ENCODE measurements at places on chromosomes 6 and 20.

DNA sequence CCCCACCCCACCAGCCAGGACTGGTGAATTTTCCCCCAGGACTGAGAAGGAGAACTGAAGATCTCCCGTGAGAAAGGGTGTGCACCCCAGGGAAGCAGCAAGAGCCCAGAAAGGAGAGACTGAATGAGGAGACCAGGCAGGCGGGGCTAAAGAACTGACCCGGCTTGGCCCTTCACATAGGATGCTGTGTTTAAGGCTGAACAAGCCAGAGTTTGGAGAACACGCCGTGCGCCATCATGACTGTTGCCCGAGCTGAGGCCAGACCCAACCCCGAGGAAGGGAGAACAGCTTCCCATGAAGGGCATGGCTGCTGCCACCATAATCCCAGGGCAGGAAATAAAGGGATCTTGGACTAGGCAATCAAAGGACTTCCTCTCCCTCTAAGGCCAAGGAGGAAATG is 104.7 kb upstream of the SRSF6 start:
- no peak for DNase-seq

DNA sequence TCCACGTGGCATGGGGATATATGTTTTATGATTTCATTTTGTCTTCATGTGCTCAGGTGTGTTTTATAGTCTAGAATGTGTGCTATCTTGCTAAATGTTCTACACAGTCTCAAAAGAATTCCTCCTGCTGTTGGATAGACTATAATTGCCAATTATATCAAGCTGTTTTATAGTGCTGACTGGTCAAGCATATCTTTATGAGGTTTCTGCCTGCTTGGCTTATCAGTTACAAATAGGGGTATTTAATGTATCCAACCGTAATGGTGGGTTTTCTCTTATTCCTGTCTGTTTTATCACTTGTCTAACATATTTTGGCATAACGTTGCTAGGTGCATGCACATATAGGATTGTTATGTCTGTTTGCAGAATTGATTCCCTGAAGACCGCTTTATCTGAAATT is 201.3 kb downstream of the EYS start:
- no peak for DNase-seq

GRCh38 chr6:144637541-144637940 is 352.4 kb downstream of the UTRN start:
- no peak for DNase-seq

GRCh38 chr6:155782320-155782731 is 326.7 kb upstream of the NOX3 start:
- DNase-seq = no peak

DNA sequence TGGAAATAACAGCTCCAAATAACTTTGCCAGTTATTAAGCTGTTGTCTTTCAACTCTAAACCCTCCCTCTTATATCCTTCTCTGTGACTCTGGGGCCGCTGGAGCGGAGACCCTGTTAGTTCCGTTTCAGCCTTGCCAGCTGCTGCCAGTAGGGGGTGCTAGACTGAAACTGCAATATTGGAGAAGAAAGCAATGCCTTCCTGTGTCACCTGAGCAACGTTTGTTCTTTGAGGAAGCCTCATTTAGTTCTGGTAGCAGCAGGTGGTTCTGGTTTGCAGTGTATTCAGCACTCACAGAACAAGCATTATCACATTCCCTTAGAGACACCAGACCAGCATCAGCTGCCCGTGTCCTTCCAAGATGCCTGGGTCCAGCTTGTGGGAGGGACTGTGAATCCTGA is 22.9 kb upstream of the JAG1 start:
- DNase-seq = peak; percentile 89

DNA sequence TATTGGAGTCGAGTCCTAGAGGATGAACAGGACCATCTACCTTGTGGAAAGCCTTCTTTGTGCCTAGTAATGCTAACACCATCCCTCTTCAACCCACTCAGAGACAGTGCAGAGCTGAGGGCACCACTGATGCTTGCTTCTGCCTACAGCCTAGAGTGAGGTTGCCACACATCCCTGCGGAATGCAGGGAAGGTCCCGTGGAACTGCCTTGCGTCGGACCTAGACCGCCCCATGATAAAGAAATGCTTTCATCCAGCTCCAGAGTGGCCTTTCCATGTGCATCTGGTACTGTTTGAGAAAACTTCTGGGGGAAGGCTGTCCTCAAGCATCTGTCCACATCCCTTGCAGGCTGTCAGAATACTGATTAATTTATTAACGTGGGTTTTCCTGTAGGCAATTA is 168.4 kb downstream of the PHACTR1 start:
- DNase-seq = no peak

GRCh38 chr20:31454361-31454760 is 13.9 kb downstream of the DEFB123 start:
- no peak for DNase-seq

- peak; percentile 75 for DNase-seq
Observed at GRCh38 chr6:160254467-160255312, 3.9 kb downstream of the SLC22A2 start.

GRCh38 chr6:108741331-108741989 is 106.8 kb upstream of the ARMC2 start:
- DNase-seq = peak; percentile 22

GRCh38 chr6:15287670-15288375 is 42.0 kb downstream of the JARID2 start:
- no peak for DNase-seq

DNA sequence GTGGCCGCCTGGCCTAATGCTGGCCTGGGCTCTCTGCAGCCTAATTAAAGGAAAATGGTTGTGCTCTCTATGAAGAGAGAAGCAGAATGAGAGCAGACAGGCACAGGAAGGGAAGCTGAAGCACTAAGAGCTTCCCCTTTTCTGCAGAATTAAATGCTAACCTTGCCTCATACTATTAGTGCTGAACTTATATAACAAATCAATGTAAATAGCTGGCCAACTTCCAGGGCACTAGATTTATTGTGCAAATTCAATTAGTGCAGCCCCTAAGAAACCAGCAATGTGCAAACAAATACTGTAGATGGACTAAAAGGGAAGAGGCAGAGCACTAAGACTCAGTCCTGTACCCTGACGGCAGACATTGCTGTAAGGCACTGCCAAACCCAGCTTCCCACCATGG is 36.1 kb upstream of the INSM1 start:
- DNase-seq = no peak

DNA sequence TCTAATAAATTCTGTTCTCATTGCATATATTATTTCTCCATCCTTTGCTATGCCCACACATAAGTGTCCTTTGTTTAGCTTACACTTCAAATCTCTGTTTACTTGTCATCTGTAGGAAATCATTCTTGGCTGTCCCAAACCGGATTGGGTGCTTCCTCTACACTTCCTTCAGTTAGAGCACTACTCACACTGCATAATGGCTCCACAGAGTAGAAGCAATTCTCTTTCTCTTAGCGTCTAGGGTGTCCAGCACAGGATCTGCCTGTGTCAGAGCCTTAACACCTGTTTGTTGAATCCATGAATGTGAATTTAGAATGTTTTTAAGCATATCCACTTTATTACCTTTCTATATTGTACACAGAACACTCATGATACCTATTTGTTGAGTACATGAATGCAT is 87.0 kb upstream of the BMP2 start:
- no peak for DNase-seq

DNA sequence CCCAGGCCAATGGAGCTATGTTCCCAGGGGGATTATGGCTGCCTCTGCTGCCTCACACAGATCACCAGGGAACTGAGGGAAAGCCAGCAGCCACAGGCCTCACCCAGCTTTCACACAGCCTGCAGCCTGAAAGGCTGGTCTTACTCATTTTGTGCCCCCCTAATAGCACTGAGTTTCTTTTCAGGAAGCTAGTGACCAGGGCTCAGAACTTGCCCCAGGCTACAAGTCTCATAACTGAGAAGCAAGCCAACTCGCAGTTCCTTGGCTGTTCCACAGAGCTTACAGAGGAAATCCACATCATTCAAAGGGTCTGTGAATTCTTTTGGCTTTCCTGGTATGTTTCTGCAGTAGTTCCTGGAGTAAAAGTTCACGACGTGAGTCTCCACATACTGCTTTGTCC is 524.8 kb upstream of the GJE1 start:
- no peak for DNase-seq

- DNase-seq = no peak
Observed at GRCh38 chr20:46816886-46817638, 77.6 kb upstream of the EYA2 start.

- DNase-seq = peak; percentile 69
Observed at GRCh38 chr6:68468244-68468884, 166.7 kb upstream of the ADGRB3 start.

DNA sequence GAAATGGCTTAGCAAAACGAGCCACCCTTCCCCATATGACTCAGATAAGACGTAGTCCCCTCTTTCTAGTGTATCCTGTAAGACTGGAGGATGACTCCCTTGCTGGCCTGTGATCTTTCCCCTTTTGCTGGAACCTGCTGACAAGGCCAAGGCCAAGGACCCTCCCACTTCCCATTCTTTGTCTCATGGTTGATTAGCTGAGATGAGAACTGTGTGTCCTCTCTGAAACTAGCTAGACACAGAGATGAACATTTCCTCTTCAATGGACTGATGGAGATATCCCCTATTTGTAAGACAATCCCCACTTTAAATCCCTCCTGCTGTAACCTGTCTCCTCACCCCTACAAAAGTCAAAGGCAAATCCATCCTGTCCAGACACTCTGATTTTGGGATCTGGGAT is 33.4 kb upstream of the SCRT2 start:
- no peak for DNase-seq

- DNase-seq = no peak
Observed at GRCh38 chr6:63787021-63787420, 151.4 kb downstream of the PHF3 start.

DNA sequence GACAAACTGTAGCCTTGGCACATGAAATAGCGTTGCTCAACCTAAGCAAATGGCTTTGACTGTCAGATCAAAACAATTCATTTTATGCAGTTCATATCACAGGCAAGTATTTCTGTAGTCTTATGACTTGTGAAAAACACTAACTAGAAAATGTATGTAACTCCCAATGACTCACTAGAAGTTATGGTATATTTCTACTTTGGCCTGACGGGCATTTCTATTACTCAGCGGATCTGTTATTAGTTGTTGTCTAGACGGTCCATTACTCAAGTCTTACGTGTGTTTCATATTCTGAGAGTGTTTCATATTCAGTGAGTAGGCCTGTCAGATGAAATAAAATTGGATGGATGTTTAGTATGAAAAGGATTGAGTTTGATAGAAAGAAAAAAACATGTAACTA is 880.9 kb downstream of the PRIM2 start:
- DNase-seq = no peak

GRCh38 chr6:42105156-42105648 is 37.2 kb downstream of the C6orf132 start:
- no peak for DNase-seq

DNA sequence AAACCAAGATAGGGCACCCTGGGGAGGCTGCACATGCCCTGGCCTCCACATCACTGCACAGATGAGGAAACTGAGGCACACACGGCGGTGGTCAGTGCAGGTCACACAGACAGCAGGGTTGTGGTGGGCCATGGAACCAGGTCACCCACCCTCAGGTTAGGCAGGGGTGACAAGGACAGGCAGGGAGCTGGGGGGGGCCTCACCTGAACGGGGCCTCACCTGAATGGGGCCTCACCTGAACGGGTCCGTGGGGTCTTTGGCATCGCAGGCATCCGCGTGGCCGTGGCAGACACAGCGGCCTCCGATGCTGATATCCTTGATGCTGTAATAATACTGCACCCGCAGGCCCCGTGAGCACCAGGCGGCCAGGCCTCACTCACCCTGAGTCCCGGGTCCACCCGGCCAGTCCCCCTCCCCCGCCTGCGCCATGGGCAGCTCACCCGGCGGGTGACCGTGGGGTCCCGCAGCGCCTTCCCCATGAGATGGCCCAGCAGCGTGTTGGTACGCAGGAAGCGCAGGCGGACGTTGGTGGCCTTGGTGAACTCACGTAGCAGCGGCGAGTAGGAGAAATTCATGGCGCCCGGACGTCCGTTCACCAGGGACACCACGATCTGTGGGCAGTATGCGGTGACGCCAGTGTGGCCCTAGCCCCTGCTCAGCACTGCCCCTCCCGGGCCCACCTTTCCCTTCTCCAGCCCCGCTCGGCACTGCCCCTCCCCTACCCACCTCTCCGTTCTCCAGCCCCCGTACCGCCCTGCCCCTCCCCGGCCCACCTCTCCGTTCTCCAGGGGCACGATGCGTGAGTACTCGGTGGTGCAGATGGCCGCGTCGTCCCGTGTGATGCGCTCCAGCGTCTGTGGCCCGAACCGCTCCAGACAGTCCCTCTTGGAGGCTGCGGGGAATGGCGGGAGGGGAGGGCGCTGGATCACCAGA is 15.4 kb downstream of the LAMA5 start:
- no peak for DNase-seq

GRCh38 chr20:32516583-32517517 is 68.3 kb downstream of the NOL4L start:
- DNase-seq = peak; percentile 71

- no peak for DNase-seq
Observed at GRCh38 chr20:36396340-36396739, 90.2 kb downstream of the DLGAP4 start.

GRCh38 chr6:38591439-38591838 is 48.3 kb downstream of the BTBD9 start:
- DNase-seq = no peak

DNA sequence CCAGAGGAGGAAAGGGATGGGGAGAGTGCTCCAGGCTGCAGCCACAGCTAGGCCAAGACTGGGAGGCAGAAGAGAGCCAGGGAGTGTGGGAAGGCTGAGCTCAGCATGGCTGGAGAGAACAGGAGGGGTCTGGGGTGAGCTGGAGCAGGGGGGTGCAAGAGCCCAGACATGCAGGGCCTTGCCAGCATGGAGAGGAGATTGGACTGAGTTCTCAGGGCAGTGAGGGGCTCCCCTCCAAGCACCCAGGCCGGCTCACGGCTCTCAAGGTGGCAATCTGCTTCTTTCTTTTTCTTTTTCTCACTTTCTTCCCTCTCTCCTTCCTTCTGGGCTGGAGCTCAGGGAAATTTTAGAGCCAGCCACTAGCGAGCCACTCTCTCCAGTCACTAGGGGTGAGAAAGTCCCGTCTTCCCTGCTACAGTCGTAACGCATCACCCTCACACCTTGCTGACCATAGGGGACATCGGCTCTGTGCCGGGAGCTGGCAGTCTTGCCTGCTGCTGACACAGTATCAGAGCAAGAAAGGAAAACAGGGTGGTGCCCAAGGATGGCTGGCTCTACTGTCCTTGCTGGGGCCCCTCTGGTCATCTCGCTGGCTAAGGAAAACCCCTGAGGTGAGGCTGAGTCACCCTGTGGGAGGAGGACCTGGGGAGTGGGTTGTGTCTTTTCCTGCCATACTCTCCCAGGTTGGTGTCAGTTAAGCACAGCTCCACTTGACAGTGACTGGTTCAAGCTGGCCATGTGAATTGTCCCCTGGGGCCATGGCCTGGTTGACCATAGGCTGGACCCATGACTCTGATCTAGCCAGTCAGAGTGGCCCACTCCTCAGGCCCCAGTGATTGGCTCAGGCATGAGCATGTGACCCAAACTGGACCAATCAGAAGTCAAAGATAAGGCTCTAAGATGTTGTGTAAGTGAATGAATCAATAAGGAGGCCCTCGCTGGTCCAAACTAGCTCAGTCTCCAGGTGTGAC is 135.1 kb upstream of the PMEPA1 start:
- peak; percentile 49 for DNase-seq

- peak; percentile 65 for DNase-seq
Observed at GRCh38 chr20:17969884-17970409, 1.1 kb downstream of the MGME1 start.

- peak; percentile 26 for DNase-seq
Observed at GRCh38 chr20:63099456-63100173, 92.9 kb upstream of the BHLHE23 start.

GRCh38 chr6:132643547-132643946 is 15.4 kb downstream of the TAAR1 start:
- DNase-seq = no peak

GRCh38 chr6:92399911-92400310 is 1019.4 kb downstream of the EPHA7 start:
- DNase-seq = no peak

- DNase-seq = no peak
Observed at GRCh38 chr20:2133318-2134183, 31.9 kb downstream of the STK35 start.
